ENCODE measurements at places on chromosomes 3 and 15. TPM values are rescaled to one million over a fixed set of nuclear protein-coding genes. Genes with fewer than 3 reads are reported as not detected.

FILIP1L gene
- 40.1 TPM for total RNA-seq

- no peak for DNase-seq
Measured at GRCh38 chr3:61493339-61493738, 68.0 kb upstream of the PTPRG start.

- no peak for DNase-seq
Measured at GRCh38 chr3:106619-107018, 89.9 kb upstream of the CHL1 start.

- DNase-seq, result peak; percentile 33
Measured at GRCh38 chr3:56783644-56784447, 17.9 kb downstream of the ARHGEF3 start.

- DNase-seq, result no peak
Measured at GRCh38 chr3:177890359-177890683, 645.9 kb upstream of the KCNMB2 start.

DNA sequence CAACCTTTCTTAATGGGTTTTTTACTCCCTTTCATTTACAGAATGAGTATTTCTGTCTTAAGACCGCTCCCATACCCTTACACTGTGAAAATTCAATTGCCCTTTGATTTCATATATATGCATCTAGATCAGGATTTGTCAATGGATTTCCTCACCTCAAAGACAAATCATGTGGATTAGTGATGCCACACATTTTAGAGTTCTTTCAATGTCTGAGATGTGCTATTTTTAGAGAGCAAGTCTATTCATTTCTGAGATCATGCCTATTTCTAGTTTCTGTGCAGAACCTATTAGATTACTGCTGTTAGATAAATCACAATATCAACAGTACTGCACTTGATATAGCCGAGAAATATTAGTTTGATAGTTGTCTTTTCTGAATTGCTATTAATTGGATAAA is 137.3 kb downstream of the GABRB3 start:
- no peak for DNase-seq

DNA sequence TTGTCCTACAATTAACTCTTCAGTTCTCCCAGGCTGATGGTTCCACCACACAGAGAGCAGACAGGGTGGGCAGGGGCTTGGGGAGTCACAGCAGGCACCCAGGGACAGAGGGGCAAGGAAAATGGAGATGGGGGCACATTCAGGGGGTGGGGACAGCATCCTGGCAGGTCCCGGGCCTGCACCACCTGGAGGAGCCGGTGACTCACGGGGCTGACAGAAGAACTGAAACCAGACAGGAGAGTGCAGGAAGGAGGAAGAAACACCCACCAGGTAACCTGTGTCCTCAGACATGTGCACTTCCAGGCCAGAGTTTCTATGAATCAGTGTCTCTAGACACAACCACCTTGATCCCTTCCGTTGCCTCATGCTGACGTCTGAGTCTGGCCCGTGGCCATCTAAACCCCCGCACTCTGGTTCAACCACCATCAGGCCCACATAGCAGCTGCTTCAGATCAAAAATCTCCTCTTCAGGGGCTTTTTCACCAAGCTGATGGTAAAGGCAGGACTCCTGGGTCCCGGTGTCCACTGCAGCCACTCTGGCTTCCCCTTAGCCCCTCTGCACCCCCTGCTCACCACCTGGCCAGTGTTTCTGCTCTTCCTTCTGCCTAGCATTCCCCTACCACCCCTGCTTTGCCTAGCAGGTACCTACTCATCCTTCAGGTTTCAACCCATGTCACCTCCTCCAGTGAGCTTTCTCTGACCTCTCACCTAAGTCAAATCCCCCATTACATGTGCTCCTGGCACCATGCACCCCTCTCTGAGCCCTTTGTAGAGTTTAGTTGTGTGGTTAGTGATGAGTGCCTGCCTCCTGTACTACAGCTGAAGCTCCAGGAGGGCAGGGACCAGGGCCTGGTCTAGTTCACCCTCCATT is 16.5 kb upstream of the CYP11A1 start:
- DNase-seq, result no peak
